ENCODE measurements at places on chromosomes 5 and 9. TPM values are rescaled to one million over a fixed set of nuclear protein-coding genes. Genes with fewer than 3 reads are reported as not detected.

Gene CCL27
- total RNA-seq, result not detected

GRCh38 chr5:135069016-135069770, 35.2 kb upstream of the PITX1 start:
- no peak for DNase-seq

- DNase-seq, result no peak
Measured at GRCh38 chr5:68454172-68454571, 238.6 kb downstream of the PIK3R1 start.

Gene PDE8B
- total RNA-seq, result 0.12 TPM

DNA sequence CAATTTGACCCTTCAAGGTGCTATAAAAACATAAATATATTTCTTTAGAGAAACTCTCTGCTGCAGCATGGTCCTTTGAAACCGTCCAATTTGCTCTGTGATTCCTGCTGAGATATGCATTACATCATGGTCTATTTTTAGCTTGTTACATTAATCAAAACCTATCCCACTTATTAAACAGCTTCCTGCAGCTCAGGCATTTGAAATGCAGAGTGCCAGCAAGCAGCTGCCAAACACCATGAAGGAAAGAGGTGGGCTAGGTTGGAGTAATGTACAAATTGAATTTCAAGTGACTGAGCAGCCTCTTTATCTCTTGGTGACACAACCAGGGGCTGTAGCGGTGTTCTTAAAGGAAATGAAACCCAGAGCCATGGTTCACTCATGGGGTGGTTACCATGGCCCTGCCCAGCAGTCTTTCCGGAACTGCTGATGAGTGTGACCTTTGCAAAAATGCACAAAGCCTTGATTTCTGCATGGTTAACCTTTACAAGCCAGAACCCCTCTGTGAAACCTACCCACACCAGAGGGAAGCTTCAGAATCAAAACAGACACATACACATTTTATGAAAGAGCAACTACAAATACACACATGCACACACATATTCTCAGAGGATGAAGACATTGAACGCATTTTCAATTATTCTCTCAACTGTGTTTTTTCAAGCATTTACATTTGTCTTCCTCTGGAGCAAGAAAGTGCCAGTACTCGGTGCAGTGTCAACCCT, 155.8 kb upstream of the ZNF608 start:
- no peak for DNase-seq

- DNase-seq, result no peak
Measured at GRCh38 chr9:100759215-100759614, 181.3 kb downstream of the CAVIN4 start.

Gene LCN15
- not detected for total RNA-seq

DNA sequence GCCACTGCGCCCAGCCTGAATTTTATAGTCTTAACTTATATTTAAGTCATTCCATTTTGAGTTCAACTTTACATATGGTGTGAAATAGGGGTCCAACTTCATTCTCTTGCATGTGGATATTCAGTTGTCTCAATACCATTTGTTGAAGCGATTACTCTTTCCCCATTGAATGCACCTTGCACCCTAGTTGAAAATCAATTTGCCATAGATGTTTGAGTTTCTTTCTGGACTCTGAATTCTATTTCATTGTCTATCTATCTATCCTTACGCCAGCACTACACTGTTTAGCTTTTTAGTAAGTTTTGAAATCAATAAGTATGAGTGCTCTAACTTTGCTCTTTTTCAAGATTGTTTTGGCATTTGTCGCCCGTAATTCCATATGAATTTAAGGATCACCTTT, 49.8 kb downstream of the TMOD1 start:
- no peak for DNase-seq

Gene FEM1C
- 16.1 TPM for total RNA-seq

DNA sequence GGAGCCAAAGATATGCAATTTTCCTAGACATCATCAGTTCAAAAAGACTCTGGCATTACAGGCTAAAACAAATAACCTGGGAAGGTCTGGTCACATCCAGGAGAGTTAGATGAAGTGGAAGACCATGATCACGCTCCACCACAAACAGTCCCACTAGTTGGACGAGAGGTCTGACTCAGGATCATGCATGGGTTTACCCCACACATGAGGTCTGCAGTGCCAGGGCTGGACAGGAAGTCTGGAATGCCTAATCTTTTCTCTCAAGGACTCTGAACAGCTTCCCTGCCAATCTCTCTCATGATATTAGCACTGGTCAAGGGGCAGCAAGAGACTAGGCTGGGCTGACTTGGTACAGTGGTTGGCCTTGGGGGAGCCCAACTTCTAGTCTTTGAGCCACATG, 7.1 kb downstream of the PRUNE2 start:
- no peak for DNase-seq

DNA sequence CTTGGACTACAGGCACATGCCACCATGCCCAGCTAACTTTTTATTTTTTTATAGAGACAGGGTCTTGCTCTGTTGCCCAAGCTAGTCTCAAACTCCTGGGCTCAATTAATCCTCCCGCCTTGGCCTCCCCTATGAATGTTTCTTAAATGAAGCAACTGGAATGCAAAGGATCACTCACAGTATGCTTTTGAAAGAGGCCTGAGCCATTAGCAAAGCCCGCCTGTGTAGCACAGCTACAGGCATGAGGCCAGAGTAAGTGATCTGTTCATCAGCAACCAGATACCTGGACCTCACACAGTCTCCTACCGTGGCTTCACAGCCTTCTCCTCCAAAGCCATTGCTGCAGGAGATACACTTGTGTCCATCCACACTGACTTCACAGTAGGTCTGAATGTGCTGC, 16.9 kb upstream of the RNF183 start:
- DNase-seq, result no peak

DNA sequence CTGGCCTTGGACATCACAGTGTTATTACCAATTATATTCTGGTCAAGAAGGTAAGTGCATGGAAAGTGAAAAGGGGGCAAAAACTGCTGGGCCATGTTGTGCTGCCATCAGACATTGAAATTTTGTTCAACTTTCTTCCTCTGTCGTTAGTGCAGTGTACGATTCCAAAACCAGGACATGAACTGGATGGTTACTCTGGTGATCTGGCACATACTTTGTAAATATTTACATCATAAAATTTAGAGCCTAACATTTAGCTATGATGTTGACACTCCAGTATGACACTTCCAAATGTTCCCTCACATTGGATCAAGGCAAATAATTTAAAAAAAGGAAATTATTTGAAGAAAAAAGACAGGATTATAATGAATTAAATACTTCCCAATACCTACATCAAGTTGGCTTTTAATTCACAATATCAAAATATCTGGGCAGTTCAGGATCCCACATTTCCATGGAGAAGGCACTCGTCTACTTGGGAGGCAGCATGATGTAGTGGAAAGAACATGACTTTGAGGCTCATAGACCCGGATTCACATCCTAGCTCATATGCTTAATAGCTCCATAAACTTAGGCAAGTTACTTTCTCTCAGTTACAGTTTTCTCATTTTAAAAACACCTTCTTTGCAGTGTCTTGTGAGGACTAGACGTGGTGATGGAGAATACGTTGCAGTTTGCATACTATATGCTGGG, 342.5 kb upstream of the MPDZ start:
- no peak for DNase-seq

- no peak for DNase-seq
Measured at GRCh38 chr9:37693260-37693659, 42.5 kb downstream of the FRMPD1 start.

DNA sequence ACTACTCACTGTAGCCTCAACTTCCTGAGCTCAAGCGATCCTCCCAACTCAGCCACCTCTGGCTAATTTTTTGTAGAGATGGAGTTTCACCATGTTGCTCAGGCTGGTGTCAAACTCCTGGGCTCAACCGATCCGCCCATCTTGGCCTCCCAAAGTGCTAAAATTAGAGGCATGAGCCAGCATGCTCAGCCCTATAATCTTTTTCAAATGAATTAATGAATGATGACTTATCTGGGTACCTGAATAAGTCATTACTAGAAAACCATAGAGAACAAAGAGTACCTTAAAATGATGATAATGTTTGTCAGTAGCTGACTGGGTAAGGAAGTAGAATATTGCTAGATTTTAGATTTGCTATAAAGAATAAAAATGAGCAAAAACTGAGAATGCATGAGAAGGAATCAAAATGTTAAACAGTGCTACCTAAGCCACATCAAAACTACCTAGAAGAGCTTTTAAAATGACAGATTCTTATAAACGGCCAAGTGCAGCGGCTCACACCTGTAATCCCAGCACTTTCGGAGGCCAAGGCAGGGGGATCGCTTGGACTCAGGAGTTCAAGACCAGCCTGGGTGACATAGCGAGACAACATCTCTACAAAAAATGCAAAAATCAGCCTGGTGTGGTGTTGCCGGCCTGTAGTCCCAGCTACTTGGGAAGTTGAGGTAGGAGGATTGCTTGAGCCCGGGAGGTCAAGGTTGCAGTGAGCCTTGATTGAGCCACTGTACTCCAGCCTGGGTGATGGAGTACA, 13.6 kb downstream of the FNBP1 start:
- no peak for DNase-seq

Gene BSPRY
- total RNA-seq, result not detected

Gene CDHR2
- not detected for total RNA-seq

- DNase-seq, result no peak
Measured at GRCh38 chr5:50874306-50875001, 208.0 kb downstream of the PARP8 start.

DNA sequence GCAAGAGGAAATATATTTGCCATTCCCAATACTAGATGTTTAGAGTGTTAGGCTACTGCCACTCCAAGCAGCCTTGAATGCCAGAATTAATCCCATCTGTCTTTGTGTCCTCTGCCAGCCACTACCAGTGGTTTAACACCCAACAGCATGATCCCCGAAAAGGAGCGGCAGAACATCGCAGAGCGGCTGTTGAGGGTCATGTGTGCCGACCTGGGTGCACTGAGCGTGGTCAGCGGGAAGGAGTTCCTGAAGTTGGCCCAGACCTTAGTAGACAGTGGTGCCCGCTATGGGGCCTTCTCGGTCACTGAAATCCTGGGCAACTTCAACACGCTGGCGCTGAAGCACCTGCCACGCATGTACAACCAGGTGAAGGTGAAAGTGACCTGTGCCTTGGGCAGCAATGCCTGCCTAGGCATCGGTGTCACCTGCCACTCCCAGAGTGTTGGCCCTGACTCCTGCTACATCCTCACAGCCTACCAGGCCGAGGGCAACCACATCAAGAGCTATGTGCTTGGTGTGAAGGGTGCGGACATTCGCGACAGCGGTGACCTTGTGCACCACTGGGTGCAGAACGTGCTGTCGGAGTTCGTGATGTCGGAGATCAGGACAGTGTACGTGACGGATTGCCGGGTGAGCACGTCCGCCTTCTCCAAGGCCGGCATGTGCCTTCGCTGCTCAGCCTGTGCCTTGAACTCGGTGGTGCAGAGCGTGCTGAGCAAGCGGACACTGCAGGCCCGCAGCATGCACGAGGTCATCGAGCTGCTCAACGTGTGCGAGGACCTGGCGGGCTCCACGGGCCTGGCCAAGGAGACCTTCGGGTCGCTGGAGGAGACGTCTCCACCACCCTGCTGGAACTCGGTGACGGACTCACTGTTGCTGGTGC, 29.3 kb downstream of the AMBP start:
- DNase-seq, result no peak

DNA sequence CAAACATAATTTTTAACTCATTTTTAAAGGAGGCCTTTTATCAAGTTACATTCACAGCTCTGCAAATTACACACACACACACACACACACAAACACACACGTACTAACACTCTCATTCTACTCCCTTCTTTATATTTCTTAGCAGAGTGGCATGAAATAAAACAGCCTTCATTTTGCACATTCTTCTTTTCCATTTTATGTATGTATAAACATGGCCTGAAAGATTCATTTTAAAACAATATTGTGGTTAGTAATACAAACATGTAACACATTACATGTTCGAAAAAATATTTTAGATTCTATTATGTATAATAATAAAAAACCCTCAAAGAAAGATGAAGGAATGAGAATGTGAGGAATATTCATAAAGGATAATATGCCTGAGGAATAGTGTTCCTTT, 86.0 kb upstream of the ITGA2 start:
- DNase-seq, result no peak

- no peak for DNase-seq
Measured at GRCh38 chr5:96579711-96580110, 82.5 kb upstream of the CAST start.

- DNase-seq, result no peak
Measured at GRCh38 chr5:11030671-11031070, 269.6 kb upstream of the DAP start.

GRCh38 chr9:26682796-26683496, 209.7 kb downstream of the CAAP1 start:
- DNase-seq, result no peak

- no peak for DNase-seq
Measured at GRCh38 chr9:127181315-127181580, 58.8 kb upstream of the ANGPTL2 start.

GRCh38 chr5:150166650-150167511, at the start of gene CDX1:
CDX1 (plus strand) TSS chr5:150166778; CDS start chr5:150166877, 99 bp downstream.
- no peak for DNase-seq

DNA sequence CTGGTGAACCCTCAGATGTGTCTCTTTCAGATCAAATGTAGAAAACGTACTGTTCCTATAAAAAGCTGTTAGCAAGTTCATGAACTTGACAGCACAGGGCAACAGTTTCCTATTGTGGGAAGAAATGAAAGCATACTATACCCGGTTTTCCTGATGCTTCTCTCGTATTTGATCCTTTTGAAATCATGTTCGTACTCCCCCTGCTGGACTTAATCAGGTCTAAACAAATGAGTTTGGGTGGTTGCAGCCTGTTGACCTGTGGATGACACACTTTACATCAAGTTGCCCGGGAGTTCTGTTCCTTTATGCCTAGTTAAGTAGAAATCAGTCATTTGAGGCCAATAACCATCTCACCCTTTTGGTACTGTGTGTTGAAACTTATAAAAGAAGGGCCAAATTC, 1992.3 kb downstream of the MAT2B start:
- DNase-seq, result no peak

Gene SH3PXD2B
- total RNA-seq, result 41.1 TPM

Gene KIF3A
- 13.7 TPM for total RNA-seq

- no peak for DNase-seq
Measured at GRCh38 chr5:32394981-32395380, 49.6 kb downstream of the ZFR start.

Gene IFNB1
- not detected for total RNA-seq

Gene IL5
- not detected for total RNA-seq

- no peak for DNase-seq
Measured at GRCh38 chr5:121366515-121366914, 485.2 kb upstream of the FTMT start.

DNA sequence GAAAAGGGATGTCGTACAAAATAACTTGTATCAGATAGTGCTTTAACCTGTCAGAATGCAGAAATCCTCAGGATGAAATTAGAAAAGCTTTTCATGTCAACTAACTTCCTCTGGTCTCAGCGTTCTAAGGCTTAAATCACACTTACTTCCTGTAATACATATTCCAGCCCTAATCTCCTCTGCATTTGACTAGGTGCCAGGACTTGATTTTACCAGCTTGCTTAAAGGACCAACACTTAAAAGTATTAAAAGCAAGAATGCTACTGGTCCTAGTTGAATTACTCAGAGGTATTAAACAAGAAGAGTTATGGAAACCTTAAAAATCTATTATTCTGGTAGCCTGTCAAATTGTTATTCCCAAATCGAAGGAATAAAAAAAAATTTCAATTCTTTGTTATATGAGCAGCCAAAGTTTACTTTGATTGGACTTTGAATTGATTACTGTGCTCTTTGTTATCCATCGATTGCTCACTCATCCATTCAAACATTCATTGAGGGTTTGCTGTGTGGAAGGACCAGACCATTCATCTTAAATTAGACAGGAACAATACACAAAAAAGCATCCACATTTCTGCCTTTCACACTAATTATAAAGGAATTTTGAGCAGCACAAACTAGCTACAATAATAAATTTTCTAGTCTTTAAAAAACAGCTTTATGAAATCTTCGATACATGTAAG, 108.7 kb downstream of the MUSK start:
- DNase-seq, result peak; percentile 39

Data from glomerular endothelial cell (primary cell).